ENCODE measurements at places on chromosomes 6 and 20.

GRCh38 chr6:78611102-78611620 lies 256.2 kb upstream of the IRAK1BP1 start:
- no peak for DNase-seq

DNA sequence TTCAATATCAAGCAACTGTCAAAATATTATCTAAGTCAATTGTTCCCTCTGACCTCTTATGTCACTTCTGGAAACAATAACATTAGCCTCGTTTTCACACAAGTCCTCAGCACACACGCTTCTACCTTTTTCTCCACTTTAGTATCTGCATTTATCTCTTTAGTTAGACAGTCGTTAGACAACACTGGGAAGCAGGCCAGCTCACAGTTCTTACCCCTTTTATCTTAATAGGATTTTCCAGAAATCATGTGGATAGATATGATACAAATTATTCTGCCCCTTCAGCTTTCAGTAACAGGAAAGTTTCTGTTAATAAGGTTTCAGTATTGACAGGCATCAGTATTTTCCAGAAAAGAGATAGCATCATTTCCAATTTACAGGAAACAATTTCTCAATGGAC lies 25.9 kb upstream of the HAO1 start:
- DNase-seq, result no peak

DNA sequence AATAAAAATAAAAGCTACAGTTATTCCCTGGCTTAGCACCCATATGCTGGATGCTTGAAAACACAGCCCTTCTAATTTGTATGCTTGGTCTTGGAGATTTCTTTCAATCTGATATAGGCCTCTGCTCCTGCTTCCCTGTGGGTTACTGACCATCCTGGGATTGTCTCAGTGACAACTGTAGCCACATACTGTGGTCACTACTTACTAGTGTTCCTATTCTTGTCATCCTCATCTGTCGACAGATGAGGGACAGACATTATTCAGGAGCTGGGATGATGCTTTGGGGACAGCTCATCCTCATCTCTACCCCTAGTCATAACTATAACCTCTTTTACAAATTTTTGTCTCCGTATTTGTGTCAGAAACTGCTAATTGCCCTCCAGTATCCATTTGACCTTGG lies 388.9 kb upstream of the MAP3K7 start:
- DNase-seq, result no peak

- no peak for DNase-seq
Measured at GRCh38 chr20:32248043-32248442, 29.4 kb upstream of the KIF3B start.

GRCh38 chr20:951384-952169 lies 35.4 kb upstream of the ANGPT4 start:
- no peak for DNase-seq

GRCh38 chr20:25323496-25324246 lies 67.0 kb downstream of the ABHD12 start:
- DNase-seq, result no peak

DNA sequence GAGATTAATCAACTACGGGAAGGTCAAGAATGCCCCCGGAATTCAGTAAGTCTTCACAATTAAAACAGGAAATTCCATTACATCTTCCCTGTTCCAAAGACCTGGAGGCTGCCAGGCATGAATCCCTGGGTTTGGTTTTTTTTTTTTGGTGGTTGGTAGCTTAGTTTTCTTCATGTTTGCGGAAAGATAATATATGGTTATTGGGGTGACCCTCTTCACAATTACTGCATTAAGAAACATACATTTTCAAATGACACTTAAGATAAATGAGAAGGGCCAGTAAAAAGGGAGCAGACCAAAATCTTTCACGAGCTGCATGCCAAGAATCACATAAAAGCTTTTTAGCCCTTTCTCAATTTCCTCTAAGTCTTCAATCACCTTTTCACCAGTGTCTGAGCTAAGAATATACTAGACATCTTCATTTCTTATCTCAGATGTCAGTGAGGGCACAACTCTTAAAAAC lies 64.0 kb downstream of the KIF13A start:
- DNase-seq, result no peak

DNA sequence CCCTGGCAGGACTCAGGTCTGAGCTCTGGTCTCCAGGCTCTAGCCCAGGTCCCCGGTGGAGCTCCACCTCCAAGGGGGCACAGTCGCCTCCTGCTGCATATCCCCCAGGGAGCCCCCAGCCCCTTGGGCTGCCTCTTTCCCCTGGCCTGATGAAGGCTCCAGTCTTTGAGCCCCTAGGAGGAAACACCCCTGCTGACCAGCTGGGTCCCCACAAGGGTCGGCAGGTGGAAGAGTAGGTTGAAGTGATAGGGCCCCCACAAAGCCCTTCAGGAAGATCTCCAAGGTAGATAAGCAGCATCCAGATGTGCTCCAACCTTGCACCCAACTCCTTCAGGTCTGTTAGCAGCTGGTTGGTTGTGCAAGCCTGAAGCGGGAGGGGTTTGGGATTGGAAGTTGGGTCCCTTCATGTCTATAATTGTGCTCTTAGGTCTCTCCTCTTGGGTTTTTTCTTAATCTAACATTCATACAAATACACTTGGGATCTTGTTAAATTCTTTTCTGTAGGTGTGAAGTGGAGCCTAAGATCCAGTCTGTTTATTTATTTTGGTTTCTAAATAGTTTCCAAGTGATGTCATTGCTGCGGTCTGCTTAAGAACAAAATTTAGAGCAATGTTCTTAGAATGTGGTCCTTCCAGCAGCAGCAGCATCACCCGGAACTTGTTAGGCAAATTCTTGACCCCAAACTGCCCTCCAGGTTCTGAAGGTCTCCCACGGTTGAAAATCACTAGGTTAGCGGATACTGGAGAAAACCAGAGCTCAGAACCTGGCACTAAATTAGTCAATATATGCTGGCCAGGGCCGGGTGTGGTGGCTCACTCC lies 5.1 kb downstream of the UBE2C start:
- no peak for DNase-seq

- no peak for DNase-seq
Measured at GRCh38 chr6:84718038-84718955, 46.1 kb downstream of the TBX18 start.

- no peak for DNase-seq
Measured at GRCh38 chr20:62241506-62241905, 3.2 kb downstream of the OSBPL2 start.

GRCh38 chr20:19802492-19803158 lies 44.6 kb downstream of the RIN2 start:
- DNase-seq, result no peak

- no peak for DNase-seq
Measured at GRCh38 chr20:45835825-45836224, 2.2 kb downstream of the SNX21 start.

GRCh38 chr6:21476112-21476511 lies 117.4 kb upstream of the SOX4 start:
- no peak for DNase-seq

DNA sequence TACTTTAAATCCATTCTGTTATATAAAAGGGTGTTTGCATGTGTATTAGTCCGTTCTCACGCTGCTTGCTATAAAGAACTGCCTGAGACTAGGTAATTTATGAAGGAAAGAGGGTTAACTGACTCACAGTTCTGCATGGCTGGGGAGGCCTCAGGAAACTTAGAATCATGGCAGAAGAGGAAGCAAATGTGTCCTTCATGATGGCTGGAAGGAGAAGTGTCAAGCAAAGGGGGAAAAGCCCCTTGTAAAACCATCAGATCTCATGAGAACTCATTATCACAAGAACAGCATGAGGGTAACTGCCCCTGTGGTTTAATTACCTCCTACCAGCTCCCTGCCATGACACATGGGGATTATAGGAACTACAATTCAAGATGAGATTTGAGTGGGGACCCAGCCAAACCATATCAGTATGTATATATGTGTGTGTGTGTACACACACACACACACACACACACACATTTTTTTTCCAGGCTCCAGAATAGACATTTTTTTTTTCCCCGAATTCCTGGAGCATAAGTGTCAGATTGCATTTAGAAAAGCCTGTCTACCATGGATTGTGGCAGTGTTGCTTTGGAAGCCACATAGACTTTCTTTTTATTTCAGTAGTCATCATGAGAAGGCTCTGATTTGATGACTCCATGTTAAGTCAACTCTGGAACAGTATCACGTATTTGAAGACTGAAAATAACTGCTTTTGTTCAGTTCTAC lies 31.5 kb downstream of the KDM1B start:
- no peak for DNase-seq

- DNase-seq, result no peak
Measured at GRCh38 chr20:43776691-43777090, 49.9 kb upstream of the GTSF1L start.

- no peak for DNase-seq
Measured at GRCh38 chr6:31559958-31560696, 12.0 kb upstream of the LTA start.

- DNase-seq, result no peak
Measured at GRCh38 chr6:166461821-166462460, 79.2 kb upstream of the MPC1 start.

- no peak for DNase-seq
Measured at GRCh38 chr6:117494694-117495318, 12.3 kb downstream of the DCBLD1 start.

- DNase-seq, result no peak
Measured at GRCh38 chr6:85006362-85006761, 242.0 kb upstream of the TBX18 start.

DNA sequence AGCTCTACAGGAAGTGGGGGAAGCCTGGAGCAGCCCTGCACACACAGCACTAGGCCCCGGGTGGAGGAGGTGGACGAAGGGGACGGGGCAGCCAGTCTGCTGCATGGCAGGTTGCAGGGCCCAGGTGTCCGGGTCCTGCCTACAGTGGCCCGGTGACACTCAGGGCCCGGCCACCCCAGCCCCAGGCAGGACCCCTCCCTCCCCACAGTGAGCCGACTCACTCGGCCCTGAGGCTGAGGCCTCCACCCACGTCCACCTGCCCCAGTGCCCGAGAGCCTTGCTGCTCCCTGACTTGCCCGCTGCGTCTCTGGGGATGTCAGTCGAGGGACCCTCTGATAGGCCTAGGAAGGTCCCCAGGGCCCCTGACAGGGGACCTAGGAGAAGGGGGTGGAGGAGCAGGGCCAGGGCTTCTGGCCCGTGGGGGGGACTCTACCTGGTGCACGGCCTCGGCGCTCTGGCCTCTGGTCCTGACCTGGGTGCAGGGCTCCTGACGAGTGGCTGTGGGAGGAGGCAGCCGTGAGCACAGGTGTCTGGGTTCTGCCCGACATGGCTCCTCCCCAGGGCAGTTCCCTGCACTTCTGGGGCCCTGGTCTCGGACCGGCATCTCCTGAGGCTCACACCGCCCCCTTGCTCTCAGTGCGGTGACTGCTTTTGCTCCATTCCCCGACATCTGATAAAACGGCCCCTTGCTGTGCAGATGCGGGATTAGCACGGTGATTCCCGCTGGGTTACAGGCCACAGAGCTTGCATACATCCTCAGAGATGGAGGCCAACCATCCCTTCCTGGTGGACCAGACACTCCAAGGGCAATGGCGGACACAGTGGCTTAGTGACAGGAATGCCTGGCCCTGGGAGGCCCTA lies 20.1 kb downstream of the FRMD1 start:
- no peak for DNase-seq

DNA sequence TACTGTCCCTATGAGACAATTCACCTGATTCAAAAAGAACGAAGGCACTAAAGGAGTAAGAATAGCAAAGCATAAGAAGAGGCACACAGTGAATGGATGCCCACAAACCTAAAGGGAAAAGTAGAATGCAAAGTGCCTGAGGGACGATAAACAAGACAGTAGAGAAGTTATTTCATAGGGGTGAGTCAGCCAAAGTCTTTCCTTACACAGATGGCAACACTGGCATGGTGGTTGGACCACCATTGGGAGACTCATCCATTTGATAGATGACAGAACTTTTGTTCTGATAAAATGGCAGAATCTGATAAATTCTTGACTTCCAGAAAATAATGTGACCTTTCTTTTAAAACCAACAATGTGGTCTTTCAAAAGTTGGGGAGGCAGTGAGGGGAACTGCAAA lies 148.1 kb upstream of the HDAC2 start:
- DNase-seq, result no peak

DNA sequence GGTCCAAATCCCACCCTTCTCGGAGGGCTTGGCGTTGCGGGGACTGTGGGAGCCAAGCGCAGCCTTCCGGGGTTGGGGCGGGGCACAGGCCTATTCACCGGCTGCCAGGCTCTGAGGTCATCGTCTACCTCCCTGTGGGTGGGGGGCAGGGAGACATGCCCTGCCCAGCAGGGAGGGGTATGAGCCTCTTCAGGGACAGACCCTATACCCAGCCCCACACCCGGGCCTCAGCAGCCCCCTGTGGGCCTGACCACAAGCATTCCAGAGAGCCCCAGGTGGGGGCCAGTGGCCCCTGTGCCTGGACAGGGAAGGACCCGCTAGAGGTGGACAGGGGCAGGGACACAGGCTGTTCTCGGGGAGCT lies 11.6 kb downstream of the LAMA5 start:
- DNase-seq, result no peak

DNA sequence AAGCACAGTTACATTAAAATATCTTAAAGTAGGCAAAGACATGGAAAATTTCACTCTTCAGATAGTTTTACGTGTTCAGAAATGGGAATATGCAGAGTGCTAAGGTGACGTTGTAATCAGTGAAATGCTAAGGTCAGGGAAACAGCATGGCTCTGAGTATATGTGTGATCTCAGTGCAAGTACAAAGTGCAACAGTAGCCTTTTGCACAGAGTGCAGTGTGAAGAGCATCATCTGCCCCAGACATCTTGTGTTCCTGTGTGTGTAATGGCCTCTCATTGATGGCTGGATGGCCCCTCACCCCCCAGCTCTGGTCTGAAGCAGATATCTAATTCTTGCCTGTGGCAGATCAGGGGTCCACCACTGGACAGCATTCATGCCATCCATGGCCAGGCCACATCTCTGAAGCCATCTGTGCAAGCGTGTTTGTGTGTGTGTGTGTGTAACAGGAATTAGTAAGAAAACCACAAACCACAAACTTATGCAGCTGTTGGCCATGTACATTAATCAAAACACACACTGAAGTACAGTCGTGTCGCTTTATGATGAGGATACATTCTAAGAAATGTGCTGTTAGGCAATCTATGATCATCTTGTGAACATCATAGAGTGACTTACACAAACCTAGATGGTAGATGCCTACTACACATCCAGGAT lies 165.1 kb downstream of the RALGAPA2 start:
- no peak for DNase-seq

DNA sequence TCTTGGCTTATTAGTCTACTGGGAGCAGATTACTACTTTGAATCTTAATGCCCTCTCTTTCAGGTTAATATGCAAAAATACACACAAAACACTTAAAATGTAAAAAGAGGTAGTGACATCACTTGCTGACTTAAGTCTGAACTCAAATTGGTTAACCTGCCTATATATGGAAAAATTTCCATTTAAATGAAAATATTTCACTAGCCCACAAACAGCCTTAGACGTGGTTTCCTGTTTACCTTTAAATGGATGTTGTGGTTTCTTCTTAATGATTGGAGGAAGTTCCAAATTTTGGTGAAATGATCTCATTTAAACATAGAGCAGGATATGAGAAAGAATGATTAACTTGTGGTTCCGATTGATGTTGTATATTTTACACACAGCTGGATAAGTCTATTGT lies 553.7 kb downstream of the CD109 start:
- DNase-seq, result no peak

- no peak for DNase-seq
Measured at GRCh38 chr6:53703047-53703446, 37.5 kb upstream of the KLHL31 start.

- no peak for DNase-seq
Measured at GRCh38 chr20:20875716-20876115, 163.3 kb upstream of the RALGAPA2 start.

- no peak for DNase-seq
Measured at GRCh38 chr6:5894357-5894756, 112.4 kb downstream of the NRN1 start.

- no peak for DNase-seq
Measured at GRCh38 chr20:32539817-32540675, 45.1 kb downstream of the NOL4L start.

- no peak for DNase-seq
Measured at GRCh38 chr6:146781836-146782235, 183.1 kb downstream of the ADGB start.
